Esophagus squamous epithelium (tissue), 5 donors: ENCODE measurements at places on chromosomes 7 and 10. TPM values are rescaled to one million over a fixed set of nuclear protein-coding genes. Genes with fewer than 3 reads are reported as not detected.

DNA sequence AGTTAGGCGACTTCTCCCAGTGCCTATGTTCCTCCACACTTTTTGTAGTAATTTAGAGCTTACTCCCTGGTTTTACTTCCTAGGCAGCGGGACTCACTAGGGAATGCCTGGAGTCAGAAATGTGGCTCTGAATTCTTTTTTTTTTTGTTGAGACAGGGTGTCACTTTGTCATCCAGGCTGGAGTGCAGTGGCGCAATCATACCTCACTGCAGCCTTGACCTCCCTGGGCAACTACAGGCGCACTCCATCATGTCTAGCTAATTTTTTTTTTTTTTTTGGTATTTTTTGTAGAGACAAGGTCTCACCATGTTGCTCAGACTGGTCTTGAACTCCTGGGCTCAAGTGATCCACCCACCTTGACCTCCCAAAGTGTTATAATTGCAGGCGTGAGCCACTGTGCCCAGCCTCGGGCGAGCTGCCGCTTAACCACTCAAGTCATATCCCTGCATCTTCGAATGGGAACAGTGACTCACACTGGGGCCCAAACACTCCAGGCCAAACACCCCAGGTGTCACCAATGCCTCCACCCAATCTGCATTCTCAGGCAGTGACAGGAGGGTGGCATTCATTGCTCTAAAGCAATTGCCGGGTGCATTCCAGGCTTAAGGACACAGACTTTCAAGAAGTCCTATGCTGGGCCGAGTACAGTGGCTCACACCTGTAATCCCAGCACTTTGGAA is 19.6 kb downstream of the RGS10 start:
- DNase-seq = no peak

- DNase-seq = no peak
Observed at GRCh38 chr10:131638049-131638879, 262.5 kb upstream of the PPP2R2D start.

- no peak for DNase-seq
Observed at GRCh38 chr10:34815185-34816084, at the start of gene PARD3. Gene PARD3 (minus strand): TSS chr10:34815296. CDS start chr10:34814995, 301 bp downstream.

TPK1 gene
- total RNA-seq = 2.9 TPM

- no peak for DNase-seq
Observed at GRCh38 chr7:42096681-42097561, 140.1 kb downstream of the GLI3 start.

DNA sequence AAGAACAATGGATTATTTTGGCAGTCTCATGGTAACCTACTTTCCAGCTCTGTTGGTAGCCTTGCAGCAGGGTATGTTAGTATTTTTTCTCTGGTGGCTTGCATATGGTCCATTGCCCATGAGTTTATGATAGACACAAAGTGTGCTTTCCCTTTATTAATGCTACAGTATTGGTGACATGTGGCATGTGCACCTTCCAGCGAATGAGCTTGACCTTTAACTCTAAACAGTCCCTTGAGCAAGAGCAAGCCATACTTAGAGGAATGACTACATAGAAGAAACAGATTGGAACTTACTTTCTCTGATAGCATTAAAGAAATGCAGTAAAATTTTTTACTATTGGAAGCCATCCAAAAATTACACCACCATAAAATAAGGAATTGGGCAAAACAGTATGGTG is 73.9 kb downstream of the VTI1A start:
- DNase-seq = no peak

FAM25C gene
- not detected for total RNA-seq

- DNase-seq = no peak
Observed at GRCh38 chr10:69335063-69335587, 56.8 kb downstream of the HK1 start.

DNA sequence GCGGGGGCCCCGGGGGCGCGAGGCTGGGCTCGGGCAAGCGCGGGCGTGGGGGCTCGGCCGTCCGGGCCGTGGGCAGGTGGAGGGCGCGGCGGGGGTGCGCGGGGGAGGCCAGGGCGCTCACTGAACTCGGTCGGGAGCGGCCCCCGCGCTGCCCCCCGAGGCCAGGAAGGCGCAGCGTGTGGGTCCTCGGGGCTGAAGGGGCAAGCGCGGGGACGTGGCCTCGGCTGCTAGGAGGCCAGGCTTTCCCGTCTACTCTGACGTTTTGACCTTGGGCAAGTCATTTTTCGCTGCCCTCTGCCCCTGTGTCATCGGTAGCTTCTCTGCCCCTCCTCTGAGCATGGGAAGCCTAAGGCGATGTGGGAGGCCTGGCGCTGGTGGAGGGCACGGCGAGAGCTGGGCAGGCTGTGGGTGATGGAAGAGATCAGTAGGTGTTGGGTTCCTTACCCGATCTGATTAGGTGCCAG is 441 bp downstream of the FBH1 start:
- DNase-seq = no peak

VWDE gene
- 2.9 TPM for total RNA-seq

FAM131B gene
- total RNA-seq = 0.64 TPM

DNA sequence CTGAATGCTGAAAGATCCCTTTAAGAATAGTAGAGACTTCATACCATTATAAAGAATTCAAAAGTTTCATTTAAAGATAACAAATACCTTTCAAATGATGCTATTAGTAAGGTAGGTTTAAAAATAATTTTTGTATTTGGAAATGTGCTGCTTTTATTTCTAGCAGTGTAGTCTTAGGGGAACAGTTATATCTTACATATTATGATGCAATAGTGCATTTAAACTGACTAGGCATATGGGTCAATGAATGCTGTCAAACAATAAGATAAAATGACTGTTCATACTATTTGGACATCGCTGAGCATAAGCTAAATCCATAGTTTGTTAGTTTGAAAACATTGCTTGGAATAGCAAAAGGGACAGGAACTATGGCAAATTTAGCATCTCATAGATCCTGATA is 354.8 kb upstream of the SEMA3A start:
- no peak for DNase-seq

PNLIPRP2 gene
- not detected for total RNA-seq

GRCh38 chr10:33009244-33010131 is 51.5 kb upstream of the ITGB1 start:
- no peak for DNase-seq

DNA sequence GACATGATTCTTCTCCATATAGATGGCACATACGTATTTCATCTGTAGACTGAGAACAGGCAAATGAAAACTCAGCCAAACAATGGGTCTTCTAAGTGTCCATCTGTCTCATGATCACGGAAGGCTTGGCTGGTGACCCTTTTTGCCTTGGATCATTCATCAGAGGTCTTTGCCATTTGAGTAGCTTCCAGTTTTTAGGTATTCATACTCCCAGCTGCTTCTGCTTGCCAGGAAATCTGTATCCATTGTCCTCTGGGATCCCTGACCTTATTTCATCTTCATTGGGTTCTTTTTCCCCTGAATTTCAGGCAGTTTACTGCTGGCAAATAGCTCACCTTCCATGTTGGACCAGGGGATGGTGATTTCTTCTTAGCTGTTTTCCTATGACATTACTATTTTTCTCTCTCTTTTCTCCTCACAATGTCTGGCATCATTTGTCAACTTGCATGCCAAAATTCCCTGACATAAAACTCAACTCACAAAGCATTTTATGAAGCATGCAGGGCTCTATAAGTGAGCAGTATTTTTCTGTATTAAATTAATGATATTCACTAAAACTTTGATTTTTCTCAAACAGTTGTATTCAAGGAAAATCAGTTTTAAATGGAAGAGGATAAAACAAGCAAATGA is 241.2 kb downstream of the DNAJB9 start:
- DNase-seq = no peak

GRCh38 chr7:75868153-75868552 is 10.7 kb upstream of the RHBDD2 start:
- no peak for DNase-seq

DNA sequence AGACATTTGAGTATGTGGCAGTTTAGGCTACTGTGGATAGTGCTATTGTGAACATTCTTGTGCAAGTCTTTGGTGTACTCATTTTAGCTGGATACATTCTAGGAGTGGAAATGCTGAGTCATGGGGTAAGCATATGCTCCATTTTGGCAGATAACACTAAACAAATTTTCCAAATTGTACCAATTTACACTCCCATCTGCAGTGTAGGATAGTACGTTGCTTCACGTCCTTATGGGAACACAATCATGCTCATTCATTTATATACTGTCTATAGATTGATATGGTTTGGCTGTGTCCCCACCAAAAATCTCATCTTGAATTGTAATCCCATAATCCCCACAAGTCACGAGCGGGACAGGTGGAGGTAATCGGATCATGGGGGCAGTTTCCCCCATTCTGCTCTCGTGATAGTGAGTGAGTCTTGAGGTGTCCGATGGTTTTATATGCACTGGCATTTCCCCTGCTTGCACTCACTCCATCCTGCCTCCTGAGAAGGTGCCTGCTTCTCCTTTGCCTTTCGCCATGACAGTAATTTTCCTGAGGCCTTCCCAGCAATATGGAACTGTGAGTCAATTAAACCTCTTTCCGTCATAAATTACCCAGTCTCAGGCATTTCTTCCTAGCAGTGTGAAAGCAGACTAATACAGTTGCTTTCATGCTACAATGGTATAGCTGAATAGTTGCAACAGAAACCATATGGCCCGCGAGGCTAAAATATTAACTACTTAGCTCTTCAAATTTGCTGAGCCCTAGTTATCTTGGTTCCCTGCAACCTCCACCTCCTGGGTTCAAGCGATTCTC is 25.6 kb downstream of the RNF216 start:
- no peak for DNase-seq

GRCh38 chr7:129793506-129794310 is 159.1 kb downstream of the UBE2H start:
- no peak for DNase-seq

- no peak for DNase-seq
Observed at GRCh38 chr7:140219672-140220524, 43.1 kb upstream of the KDM7A start.

GRCh38 chr10:8437896-8438295 is 383.4 kb downstream of the GATA3 start:
- DNase-seq = no peak

GRCh38 chr7:11193131-11193867 is 219.6 kb downstream of the PHF14 start:
- no peak for DNase-seq

SFTPA2 gene
- not detected for total RNA-seq

NCOA4 gene
- 122 TPM for total RNA-seq

GRCh38 chr7:94183289-94183749 is 179.2 kb upstream of the BET1 start:
- no peak for DNase-seq

DNA sequence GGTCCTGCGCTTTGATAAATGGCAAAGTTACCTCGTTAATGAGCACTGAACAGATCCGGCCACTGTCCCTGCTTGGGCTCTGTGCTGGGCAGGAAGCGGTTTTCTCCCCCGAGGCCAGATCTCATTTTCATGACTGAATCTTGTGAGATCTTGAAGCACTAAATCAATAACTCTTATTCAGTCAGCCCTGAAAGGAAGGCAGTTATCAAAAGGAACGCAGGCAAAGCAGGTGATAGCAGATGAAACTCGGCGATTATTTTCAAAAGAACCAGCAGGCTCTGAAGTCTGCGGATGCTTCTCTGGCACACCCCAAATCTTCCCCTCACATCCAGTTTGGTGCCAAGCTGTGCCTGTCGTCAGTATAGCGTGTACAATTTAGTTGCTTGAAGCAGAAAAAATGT is 228.7 kb downstream of the BAMBI start:
- no peak for DNase-seq

DNA sequence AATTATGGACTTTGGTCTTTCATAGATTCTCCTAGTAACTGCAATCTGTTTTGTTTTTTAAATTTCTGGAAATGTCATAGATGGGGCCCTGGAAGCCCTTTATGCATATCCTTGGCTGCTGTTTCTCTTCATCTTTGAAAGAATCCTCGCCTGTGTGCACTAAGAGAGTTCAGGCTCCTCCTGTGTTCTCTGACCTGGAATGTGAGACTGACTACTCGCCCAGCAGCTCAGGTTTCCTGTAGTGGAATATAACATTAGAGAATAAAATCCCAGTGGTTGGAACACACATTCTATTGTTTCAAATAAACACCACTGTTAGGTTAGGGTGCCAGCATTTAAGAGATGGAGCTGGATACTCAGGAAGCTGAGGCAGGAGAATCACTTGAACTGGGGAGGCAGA is 56.3 kb downstream of the WDFY4 start:
- no peak for DNase-seq

DNAAF5 gene
- 23.7 TPM for total RNA-seq

NAT16 gene
- not detected for total RNA-seq

DNA sequence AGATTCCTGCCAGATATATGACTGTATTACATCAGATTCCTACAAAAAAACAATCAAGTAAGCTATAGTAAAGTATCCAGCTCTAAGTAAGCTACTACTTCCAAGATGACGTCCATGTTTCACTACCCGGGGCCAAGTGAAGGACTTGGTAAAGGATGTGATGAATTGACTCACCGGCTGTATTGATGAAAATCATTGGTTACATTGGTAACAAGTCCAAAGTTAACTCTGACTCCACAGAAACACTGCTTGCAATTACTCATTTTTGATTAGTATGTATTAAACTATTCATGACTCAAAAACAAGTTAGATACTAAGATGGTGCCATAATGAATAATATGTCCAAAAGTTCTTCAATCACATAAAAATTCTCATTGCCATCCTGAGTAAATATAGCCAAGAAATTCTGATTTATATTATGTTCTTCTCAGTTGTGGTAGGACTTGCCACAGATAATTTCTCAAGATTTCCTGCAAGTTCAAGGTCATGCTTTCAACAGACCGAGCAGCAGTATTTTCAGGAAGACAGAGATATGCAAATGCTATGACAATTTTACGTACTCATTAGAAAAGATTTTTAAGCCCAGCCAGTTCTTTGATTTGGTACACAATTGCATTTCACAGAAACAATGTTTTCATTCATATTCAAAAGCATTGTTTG is 12.6 kb upstream of the DNAJC1 start:
- DNase-seq = no peak

CHN2 gene
- total RNA-seq = 2.7 TPM

DNA sequence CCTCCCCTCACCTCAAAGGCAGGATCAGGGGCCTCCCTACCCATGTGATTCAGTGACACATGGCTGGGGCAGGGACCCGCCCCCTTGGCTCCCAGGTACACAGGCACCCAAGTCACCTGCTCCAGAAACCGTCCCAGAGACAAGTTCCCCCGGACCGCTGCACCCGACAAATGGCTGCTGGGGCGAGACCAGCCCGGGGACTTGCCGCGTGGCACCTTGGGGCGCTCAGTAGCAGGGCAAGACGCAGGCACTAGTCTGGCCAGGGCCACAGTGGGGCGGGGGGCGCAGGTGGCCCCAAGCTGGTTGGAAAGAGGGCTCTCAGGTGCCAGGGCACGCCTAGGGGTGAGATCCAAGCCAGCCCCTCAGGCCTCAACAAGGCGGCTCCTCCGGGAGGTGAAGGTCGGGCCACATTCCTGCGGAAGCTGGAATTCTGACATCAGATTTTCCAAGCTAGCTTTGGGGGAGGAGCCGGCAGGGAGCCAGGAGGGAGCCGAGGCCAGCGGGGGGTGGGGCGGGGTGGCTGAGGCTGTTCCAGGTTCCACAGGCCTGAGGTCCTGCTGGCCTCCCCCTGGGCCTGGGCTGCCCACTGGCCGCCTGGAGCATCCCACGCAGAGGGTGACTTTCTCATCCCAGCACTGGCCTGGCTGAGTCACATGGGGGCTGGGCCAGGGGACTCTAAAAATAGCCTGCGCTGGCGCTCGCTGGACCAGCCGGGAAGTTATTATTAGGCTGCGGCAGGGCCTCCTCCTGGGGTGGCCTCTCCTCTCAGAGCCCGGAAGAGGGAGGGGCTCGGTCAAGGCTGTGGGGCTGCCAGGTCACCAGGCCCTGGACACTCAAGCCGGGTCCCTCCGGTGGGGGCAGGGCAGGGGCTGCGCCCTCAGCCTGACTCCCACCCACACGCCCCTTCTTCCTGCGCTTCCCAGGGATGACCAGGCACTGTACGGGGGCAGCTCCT is 20.5 kb upstream of the INPP5A start:
- DNase-seq = no peak

DGKI gene
- not detected for total RNA-seq

- no peak for DNase-seq
Observed at GRCh38 chr10:123640016-123640535, 26.1 kb upstream of the GPR26 start.

PRR15 gene
- 1.3 TPM for total RNA-seq
